ENCODE measurements at places on chromosomes 2 and 18.
A peak's percentile ranks its signal among the peaks of the same experiment; 100 is the strongest.

GRCh38 chr2:231201475-231201814 lies 3.0 kb downstream of the ARMC9 start:
- DNase-seq = no peak

- DNase-seq = no peak
These were observed 24.6 kb downstream of the CD302 start for GRCh38 chr2:159773426-159773825.

DNA sequence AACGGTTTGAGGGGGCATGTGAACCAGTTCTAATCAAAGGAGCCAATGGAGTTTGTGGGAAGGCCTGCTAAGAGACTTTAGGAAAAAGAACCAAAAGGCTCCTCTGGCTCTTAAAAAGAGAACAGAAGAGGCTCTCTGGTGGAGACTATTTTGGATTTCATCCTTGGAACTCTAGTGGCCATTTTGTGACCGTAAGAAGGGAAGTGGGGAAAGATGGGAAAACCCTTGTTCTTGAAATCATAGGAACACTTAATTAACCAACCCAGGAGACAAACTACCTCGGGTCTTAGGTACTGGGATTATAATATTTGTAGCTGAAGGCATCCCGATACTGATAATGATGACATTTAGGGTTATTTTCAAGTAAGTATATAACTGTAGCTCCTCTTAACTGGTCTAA lies 125.3 kb upstream of the SP3 start:
- DNase-seq = no peak

DNA sequence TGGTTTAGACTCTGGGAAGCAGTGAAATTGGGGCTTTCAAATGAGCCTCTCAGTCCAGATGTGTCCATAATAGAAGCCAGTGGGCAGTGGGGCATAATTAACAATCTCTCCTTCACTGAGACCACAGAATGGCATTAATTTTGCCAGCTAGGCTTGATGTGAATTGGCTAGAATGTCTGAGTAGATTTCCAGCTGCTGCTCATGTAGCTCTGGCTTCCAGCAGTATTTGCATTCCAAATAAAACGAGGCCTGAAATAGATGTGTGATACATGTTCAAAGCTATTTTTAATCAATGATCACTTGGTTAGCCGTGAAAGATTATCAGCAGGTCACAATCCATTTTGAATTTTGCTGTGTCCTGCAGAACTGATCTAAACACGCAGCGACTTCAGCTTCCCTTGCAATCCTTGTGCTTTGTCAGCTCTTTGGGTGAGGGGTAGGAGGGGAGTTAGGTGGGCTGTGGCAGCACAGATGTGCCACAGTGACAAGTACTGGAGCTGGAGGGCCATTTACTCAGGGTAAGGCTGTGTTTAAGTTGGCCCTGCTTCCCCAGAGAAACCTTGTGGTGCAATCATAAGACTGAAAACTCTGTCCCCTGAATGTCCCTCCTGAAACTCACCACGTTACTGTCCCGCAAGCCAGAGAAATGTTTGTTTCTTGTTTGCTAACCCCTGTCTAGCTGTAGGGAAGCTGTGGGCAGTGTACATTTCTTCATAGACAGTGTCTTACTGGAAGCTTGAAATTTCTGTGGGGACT lies 56.9 kb upstream of the TMEM178A start:
- DNase-seq = no peak

DNA sequence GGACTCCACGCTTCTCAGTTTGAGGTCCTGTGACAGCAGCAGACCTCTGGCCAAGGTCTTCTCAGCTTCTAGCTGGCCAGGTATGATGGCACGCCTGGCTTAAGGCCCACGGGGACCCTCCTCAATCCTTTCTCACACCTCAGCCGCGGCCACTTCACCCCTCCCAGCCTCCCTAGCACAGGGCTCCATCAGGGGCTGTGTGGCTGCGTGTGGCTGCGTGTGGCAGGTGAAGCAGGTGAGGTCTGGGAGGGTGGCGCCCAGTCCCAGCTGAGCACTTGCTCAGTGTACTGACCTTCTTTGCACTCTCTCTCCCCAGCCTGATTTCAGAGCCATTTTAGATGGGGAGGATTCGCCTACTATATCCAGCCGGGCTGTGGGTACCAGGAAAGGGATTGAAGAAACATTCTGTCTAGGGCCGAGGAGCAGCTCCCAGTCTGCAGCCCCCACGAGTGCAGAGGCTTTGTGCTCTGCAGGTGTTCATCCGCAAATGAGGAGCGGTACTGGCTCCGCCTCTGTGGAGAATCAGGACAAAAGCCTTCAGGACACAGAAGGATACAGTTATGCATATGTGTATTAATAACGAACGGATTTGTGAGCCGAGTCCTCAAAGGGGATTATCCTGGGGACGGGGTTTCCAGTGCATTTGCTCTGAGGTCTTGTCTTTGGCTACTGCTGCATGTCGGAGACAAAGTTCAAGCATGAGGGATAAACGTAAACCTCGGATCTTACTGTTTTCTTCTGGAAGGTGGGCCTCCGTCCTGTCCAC lies 236.9 kb upstream of the RAB6C start:
- DNase-seq = no peak

DNA sequence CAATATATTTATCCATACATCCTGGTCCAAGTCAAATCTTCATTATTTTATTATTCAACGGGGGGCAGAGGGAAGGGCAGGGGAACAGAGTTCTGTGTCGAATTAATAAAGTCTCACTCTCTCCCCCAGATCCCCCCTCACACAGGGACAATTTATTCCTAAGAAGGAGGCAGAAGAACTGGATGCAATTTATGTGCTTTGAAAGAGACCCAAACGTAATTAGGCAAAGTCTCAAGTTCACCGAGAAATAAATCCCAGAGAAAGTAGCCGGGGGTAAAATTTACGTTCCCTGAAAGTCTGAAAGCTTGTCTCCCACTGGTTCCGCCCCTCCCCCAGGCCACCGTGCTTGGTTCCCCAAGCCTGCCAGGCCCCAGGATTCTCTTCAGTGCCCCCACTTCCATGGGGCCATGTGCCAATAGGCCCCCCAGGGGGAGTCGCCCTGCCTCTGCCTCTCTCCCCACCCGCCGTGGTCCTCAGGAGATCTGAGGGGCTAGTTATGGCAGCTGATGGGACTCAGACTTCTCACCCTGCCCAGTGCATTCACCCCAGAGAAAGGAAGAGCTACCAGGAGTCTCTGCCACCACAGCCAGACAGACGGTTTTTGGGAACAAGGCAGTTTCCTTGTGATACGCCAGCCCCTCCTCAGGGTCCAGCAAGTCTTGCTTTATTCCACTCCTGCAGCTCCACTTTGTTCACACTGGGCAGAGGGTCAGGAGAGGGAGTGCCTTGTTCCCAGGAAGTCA lies 215.5 kb downstream of the CYP26B1 start:
- no peak for DNase-seq

DNA sequence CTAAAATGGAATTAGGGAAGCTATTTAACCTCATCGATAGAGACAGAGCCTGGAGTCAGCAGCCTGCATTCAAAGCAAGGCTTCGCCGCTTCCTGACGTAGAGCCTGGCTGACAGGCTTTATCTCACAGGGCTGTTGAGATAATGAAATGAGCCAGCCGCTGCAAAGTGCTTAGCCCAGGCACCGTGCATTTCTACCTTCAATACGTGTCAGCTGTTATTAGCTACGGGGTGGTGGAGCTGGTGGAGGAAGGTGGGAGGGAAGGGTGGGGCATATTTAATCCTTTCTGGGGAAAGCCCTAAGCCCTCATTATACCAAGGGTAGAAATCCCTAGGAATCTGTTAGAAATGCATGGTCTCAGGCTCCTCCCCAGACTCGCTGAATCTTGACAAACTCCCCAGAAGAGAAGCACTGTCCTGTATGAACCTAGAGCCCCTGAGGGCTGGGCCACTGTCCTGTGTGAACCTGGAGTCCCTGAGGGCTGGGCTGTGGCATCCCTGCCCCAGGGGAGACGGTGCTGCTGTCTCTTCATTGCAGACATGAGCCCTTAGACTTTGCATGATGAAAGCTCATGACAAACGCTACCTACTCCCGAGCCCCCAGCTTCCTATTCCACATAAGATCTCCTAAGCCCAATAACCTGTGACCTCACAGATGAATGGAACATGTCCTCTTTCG lies 72.4 kb downstream of the ALPK2 start:
- DNase-seq = no peak

DNA sequence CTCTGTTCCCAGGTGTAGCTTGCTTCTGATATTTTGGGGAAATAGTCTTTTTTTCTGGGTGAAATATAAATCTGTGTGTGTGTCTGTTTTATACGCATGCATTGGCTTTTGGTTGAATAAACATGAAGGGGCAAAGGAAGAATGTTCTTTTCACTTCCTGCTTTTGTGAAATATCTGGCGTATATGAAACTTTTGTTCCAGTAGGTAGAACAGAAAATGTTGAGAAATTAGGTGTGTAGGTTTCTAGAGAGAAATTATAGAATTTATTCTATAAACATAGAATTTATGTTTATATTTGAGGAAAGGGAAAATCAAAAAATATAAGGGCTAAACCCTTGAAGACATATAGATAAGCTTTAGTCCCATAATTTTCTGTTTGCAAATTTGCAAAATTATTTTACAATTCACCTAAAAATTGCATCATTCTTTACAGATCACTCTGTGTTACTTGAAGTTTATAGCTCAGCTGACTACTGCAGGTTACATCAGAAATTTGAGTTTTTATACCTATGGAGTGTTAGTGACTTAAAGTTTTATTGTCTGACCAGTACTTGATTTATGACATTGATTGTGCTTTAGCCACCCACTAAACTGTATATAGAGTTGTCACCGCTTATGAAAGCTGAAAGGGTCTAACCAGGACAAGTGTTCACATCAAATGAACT lies 116.1 kb downstream of the FAM117B start:
- DNase-seq = no peak

DNA sequence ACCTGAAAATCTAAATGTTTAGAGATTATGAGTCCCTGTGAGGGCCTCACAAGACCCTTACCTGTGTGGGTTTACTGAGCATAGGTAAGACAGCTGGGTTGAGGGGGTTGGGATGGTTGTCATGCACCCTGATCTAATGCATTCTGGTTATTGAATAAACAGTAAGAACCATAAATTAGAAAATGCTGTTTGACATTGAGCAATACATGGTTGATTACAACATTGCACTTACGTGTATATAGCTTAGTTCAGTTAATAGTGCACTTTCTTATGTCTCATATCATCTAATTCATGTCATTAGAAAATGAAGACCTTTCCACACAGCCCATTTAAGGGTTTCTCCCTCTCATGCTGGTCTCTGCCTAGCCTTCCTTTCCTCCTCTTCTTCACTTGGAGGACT lies 253.5 kb upstream of the ATP5MC3 start:
- DNase-seq = no peak

DNA sequence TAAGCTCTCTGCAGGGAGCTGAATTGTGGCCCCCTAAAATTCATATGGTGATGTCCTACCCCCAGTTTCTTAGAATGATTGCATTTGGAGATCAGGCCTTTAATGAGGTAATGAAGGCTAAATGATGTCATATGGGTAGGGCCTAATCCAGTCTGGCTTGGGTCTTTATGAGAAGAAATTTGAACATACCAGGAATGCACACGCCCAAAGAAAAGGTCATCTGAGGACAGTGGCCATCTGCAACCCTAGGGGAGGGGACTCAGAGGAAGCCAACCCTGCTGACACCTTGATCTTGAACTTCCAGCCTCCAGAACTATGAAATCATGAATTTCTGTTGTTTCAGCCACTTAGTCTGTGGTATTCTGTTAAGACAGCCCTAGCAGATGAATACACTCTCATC lies 426.7 kb downstream of the EPHA4 start:
- no peak for DNase-seq

GRCh38 chr2:231163011-231163410 lies 35.4 kb upstream of the ARMC9 start:
- DNase-seq = no peak

GRCh38 chr2:186772579-186772978 lies 76.4 kb downstream of the ZSWIM2 start:
- DNase-seq = no peak

DNA sequence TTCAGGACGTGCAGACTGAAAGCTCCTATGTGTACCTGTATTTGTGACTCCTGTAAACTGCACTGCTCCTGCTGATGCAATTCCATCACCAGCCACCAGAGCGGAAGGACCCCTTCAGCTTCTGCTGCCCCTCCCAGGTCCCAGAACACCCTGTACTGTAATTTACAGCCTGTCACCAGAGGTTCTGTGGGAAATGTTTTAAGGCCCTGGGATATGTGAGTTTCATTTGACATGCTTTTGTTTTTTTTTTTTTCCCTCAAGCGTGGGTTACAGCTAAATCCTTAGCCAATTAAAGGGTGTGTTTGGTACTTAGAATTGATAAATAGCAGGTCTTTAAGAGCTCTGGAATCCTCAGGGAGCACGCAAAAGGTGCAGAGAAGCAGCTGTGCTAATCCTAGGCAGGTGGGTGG lies 79.4 kb downstream of the KCTD1 start:
- no peak for DNase-seq

GRCh38 chr2:70716131-70716743 lies 51.8 kb downstream of the ADD2 start:
- DNase-seq = peak; percentile 52

DNA sequence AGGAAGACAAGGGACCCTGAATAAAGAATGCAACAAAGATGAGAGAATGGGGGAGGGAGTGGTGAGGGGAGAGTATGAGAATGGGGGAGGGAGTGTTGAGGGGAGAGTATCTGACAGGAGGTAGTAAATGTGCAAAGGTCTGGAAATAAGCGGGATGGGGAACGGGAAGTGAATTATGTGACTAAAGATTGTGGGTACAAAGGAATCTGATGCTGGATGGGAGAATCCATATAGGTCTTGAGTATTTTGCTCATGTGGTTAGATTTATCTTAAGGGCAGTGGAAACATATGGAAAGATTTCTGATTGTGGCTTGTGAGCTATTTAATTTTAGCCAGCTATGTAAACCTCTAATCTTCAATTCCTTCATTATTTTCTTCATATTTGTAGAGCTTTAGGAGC lies 593.4 kb downstream of the DCC start:
- no peak for DNase-seq

DNA sequence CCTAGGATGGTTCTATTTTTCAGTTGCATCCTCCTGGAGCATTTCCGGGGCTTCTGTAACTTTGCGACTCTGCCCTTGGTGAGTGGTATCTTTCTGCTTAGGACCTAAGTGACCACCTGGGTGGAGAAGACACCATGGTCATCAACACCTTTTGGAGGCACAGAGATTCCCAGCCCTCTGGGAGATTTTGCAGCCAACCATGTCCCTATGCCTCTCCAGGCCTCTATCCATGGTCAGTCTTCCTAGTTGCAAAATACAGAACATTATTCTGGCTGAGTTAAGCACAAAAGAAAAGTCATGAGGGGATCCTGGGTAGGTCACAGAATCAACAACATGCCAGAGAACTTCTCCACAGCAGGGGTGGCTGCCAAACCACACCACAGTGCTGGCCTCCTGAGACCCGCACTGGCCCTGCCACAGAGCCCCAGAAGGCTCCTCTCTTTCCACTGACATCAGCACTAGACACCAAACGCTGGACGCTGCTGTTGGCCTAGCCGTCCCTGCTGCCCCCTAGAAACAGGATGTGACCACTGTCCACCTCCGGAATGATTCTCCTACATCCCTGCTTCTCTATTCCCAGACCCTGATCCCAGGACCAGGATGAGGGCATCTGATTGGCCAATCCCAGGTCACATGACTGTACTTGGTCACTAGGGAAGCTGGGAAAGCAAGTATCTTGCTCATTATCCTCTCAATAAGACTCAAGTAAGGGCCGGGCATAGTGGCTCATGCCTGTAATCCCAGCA lies 47.7 kb downstream of the SMAD7 start:
- no peak for DNase-seq
